ENCODE measurements at places on chromosomes 2 and 18.
A peak's percentile ranks its signal among the peaks of the same experiment; 100 is the strongest.

DNA sequence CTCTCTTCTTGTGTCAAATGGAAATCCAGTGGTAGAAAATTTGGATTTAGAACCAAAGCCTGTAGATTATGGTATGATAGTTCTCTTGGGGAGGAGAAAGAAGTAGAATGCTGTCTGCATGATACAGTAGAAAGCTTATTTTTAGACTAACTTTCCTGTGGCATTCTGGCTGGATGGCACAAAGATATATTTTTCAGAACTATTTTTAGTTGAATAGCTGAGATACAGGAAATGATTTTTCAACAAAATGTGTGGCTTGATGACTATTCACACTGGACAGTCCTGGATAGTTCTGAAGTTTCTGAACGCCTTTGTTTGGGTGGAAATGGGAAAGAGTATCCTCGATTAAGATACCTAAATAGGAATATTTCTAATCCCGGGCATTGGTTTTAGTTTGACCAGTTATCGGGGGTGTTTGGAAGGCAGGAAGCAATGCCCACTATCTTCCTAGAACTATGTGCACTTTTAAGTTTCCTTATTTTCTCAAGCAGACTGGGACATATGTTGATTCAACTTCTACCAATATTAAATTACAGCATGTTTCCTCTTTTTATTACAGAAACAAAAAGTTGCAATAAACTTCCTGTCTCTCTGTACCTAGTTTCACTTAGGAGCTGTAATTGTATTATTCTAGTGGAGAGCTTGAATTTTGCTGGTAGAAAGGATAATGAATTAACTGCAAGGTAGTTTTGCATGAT lies 32.1 kb downstream of the GDF7 start:
- no peak for DNase-seq

DNA sequence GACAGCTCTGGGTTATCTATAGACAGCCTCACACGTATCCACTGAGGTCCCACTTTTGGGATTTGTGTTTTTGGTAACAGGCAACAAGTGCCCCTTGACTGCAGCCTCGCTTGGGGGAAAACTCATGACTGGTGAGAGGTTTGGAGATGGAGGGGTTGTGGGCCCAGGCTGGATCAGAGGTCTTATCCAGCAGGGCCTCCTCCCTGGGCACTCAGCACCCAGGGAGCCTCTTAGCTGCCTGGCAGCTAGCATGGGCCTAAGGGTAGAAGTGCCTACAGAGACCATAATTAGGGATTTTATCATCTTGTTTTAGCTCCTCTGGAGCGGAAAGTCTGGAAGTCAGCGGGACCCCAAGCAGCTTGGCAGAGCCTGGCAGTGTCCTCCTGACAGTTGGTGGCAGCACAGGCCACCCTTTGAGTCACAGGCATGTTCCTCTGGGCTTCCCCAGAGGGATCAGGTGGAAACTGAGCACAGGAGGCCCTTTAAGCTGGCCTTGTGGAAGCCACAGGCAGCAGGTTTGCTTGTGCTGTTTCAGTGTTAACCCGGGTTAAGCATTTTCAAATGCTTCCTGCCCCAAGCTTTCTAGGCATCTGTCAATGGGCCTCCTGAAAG lies 143.1 kb downstream of the KCTD1 start:
- DNase-seq, result peak; percentile 27

- no peak for DNase-seq
Observed at GRCh38 chr2:86308984-86309695, 28.3 kb downstream of the REEP1 start.

DNA sequence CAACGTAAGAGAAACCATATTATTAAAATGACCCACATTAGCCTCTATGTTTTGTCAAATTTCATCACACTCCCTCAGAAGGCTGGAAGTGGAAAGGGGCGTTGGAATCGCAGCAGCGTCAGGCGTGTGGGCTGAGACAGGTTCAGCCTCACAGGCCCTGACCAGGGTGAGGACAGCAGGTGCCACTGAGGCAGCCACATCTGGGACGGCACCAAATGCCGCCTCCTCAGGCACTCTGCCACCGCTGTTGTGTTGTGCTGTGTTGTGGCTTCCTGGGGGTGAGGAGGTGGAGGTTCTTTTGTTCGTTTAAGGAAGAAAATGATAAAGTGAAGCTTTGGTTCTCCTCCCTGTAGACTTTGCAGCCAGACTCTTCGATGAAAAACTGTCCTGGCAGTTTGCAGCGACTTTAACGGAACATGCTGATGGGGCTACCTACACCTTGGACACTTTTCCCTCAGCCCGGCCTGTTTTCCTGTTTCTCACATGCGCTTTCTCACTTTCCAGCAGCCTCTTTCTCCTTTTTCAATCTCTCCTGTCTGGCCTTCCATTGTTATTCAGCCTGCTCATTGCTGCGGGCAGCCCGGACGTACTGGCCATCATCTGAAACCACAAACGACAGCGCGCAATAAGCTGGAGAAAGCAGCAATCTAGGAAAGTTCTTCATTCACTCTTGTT lies 44.9 kb upstream of the SALL3 start:
- DNase-seq, result no peak

- DNase-seq, result no peak
Observed at GRCh38 chr2:9261231-9261883, 54.7 kb downstream of the ASAP2 start.

GRCh38 chr2:235669269-235669831 lies 175.5 kb downstream of the AGAP1 start:
- peak; percentile 78 for DNase-seq

GRCh38 chr2:148901142-148901541 lies 26.1 kb downstream of the KIF5C start:
- peak; percentile 82 for DNase-seq

DNA sequence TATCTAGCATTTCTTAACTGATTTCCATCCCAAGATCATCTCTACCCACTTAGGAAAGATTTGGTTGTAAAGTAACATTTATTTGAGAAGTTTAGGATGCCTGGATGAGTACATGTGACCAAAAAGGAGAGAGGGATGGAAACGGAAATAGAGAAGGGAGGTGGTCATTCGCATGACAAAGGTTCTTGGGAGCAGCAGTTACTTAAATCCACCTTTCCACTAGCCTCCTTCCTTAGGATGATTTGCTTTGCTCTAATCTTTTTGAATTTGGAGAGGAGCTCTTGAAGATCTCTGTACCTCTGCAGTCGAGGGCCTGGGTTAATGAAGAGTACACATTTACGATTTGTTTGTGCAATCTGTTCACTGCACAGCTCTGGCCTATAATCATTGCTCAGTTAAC lies 623.5 kb downstream of the EPHA4 start:
- DNase-seq, result no peak

- DNase-seq, result no peak
Observed at GRCh38 chr2:113776949-113777348, 20.5 kb upstream of the SLC35F5 start.

GRCh38 chr2:99487906-99488305 lies 1.9 kb downstream of the REV1 start:
- DNase-seq, result no peak

DNA sequence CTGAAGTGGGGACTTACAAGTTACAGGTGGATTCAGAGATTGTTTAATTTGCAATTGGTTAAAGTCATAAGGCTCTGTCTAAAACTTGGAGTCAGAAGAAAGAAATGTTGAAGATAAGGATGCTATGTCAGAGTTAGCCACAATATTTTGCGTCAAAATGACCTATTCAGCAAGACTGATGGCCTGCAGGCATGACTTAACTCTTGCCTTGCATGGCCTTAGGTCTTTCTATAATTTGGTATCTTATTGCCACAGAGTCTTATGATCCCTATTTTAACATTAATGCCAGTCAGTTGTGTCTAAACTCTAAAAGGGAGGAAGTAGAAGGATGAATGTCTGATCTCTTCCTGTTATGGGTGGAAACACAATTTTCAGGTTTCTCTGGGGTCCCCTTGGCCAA lies 5.2 kb upstream of the COMMD1 start:
- no peak for DNase-seq

DNA sequence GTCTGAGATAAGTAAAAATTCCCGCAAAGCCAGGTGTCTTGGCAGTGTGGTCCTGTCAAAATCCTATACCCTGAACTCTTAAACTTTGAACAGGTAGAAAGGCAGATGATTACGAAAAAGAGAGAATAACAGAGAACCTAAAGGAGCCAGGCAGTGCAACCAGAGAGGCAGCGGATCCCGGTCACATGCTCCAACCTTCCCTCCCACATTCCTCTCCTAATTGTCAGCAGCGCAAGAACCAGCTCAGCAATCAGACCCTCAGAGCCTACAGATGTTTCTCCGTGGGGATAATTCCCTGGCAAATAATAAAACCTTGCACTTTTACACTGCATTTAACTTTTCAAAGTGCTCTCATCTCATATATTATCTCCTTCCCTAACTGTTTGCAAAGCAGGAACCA lies 124.8 kb downstream of the EPHA4 start:
- no peak for DNase-seq

DNA sequence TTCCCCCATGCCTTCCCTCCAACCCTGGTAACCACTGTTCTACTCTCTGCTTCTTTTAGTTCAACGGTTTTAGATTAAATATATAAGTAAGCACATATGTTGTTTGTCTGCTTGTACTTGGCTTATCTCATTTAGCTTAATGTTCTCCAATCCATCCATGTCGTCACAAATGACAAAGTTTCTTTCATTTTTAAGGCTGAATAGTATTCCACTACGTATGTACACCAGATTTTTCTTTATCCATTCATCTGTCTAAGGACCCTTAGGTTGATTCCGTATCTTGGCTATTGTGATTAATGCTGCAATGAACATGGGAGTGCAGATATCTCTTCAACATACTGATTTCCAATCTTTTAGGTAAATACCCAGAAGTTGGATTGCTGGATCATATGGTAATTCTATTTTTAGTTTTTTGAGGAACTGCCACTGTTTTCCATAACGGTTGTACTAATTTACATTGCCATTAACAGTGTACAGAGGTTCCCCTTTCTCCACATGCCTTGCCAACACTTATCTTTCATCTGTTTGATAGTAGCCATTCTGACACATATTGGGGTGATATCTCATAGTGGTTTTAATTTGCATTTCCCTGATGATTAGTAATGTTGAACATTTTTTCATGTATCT lies 8.1 kb downstream of the ASB3 start:
- no peak for DNase-seq
